Activated CD4-positive, alpha-beta T cell treated with anti-CD3 and anti-CD28 coated beads, Interleukin-2, amount 50 U/mL, for 16 hours (primary cell): ENCODE measurements at places on chromosomes 16 and 17.
A peak's percentile ranks its signal among the peaks of the same experiment; 100 is the strongest.

DNA sequence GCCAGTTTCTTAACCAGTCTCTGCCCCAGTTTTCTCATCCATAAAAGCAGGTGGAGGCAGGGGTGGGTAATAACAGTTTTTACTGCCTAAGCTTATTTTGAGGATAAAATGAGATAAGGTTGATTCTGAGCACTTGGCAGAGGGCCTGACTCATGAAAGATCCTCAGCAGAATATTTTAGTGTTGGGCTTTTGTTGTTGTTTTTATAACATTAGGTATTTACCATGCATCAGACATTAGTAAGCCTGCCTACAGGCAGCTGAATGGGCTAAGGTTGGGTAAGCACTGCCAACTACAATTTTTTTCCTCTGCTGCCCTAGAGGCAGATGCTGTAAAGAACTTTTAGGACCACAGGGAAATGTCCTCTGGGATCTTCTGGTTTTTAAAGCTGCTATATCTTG lies 43.1 kb downstream of the SCNN1G start:
- no peak for DNase-seq

DNA sequence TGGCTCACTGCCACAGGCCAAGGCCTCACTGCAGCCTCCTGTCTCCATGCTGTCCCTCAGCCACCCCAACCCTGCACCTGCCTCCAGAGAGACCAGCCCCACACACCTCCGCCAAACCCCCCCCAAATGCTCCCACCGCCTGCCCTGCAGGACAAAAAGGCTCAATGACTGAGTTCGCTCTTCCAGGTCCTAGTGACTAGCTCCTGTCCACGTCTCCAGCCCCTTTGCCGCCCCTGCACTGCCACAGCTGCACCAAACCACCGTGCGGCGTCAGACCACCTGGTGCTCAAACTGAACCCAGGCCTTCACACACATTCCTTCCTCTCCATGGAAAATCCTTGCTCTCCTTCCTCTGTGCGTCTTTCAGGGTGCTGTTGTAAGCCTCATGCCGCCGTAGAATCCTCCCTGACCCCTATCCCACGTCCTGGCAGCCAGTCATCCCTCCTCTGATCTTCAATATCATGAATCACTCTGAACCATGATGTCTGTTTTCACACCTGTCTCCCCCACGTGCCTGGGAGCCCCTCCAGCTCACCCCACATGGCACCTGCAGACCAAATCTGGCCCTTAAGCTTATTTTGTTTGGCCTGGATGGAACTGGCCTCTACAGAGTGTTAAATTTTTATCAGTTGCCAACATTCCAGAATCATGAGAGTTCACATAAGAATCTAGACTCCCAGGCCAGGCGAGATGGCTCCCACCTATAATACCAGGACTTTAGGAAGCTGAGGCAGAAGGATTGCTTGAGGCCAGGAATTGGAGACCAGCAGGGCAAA lies 4.3 kb upstream of the GSG1L start:
- DNase-seq = no peak

DNA sequence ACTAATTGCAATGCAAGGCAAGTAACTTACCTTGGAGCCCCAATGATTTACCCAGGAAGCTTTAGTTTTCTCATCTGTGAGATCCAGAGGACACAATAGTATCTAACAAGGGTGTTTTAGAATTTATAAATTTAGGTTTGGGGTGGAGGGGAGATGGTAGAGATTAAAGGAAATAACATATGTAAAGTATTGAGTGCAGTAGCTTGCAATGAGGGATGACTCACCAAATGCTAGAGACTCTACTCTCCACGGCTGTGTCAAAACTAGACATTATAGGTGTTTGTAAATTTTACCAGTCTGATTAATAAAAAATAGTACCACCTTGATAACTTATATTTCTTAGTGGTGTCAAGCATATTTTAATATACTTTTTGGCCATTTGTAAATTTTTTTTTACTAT lies 3.7 kb upstream of the ABCA9 start:
- no peak for DNase-seq

DNA sequence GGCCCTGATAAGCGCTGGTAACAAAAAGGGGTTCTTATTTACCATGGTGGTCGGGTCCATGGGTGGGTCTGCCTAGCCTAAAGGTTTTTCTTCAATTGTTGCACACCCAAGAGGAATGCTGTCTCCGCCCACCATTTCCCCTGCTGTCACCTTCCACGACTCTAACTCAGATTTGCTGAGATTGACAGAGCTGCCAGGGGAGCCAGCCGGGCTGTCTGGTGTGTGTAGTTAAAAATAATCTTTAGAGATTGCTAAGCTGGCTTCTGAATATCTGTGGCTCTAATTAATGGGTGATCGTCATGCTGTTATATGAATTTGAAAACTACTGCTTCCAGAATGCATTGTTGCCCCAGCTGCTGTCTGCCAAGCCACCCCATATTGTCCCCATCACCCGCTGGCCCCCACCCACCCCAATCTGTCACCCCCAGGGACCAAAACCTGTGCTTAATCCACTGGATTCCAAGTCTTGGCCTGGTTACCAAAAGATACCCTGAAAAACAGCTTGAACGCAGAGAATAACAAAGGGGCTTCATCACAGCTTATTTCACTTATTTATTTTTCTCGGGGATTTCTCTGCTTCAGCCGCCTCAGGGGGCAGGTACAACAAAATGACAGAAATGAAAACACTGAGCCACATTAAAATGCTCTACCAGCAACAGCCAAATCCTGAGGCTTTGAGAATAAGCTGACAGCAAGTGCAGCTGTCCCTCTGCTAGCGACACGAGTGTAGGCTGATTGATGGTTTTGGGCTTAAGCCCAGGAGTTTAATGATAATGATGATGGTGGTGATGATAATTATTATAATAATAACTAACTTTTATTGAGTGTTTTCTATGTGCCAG lies 46.1 kb upstream of the NLK start:
- DNase-seq = no peak

DNA sequence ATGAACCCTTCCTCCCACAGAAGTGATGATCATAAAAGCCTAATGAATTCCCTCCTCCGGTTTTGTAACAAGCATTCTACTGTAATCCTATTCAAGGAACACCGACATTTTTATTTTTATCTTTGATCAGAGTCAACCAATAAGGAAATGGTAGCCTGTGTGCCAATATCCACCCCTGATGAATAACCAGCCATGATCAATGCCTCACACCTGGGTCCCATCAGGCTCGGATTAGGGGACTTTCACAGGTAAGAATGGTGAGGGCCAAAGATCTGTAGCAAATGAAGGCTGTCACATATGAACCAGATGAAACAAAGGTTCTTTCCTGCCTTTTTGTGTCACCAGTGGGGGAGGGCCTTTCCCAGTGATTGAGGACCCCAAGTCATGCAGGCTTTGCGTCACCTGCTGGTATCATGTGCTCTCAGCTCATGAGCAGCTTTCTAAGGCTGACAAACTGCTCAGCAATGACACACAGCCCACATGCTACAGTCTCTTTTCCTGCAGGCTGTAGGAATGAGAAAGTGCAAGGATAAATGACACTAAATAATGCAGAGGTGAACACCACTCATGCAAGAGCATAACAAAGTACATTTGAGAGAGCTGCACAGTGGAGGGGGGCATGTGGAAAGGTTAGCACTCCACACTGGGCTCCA lies 34.9 kb downstream of the TOM1L2 start:
- DNase-seq = no peak

- DNase-seq = no peak
These were observed 5.3 kb upstream of the IRX3 start for GRCh38 chr16:54291656-54292487.

GRCh38 chr16:66563574-66564334 lies 2.5 kb upstream of the CMTM1 start:
- DNase-seq = peak; percentile 87

GRCh38 chr17:62750631-62751051 lies 57.5 kb downstream of the MARCHF10 start:
- DNase-seq = no peak

- no peak for DNase-seq
These were observed 57.8 kb upstream of the CIBAR2 start for GRCh38 chr16:85170066-85170491.
